ENCODE measurements at places on chromosomes 11 and 22.

GRCh38 chr22:37971475-37972434 lies 12.6 kb downstream of the SOX10 start:
- DNase-seq = no peak

DNA sequence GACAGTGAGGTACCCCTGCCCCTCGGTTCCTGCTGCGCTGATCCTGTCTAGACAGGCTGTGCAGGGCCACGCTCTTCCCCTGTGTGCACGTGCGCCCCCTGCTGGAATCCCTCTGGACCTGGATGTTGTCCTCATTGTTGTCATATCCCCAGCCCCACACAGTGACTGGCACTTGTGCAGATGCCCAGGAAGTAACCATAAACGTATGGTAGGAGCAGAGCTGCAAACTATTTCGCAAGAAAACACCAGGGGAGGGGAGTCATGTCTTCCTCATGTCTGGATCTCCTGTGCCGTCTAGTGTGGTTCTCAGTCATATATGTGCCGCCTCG lies 114.7 kb downstream of the CRYBB2 start:
- DNase-seq = peak; percentile 69

DNA sequence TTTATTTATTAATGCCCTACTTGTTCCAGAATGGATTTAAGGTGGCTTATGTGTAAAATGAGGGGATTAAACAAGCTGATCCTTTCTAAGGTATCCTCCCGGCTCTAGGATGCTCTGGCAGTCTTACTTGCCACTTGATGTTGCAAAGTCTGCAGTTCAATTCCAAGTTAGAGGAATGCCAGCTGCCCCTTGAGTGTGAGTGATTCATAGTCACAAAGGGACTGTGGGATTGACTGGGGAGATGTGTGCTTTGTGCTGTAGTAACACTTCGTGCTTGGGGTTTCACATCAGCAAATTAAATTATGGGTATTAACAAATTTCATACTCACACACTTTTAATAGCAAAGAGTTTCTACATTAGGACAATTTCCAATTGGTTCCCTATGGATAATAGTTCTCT lies 550.8 kb upstream of the CADM1 start:
- DNase-seq = no peak

GRCh38 chr11:10653946-10654810 lies 39.4 kb downstream of the IRAG1 start:
- peak; percentile 72 for DNase-seq

DNA sequence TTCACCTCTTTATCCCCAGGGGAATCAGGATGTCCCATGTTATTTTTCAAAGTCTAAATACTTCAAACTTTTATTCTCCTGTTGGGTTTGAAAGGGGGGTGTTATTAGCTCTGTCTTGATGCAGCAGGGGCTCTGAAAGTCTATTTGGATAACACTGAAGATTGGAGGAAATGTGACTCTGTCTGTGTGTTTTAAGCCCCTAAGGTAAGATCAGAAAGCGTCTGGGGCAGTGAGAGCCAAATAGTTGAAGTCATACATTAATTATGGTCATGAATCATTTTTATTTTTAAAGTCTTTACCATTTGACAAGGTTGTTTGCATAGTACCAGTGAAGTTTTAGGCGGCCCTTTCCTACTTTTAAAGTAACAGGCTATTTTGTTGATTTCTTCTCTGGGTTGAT lies 139.0 kb downstream of the UVRAG start:
- no peak for DNase-seq
